ENCODE measurements at places on chromosomes 5 and 9.

GRCh38 chr5:159051421-159052282 is 48.1 kb downstream of the EBF1 start:
- DNase-seq, result no peak

- no peak for DNase-seq
Measured at GRCh38 chr9:90176901-90177300, 465.7 kb downstream of the DIRAS2 start.

DNA sequence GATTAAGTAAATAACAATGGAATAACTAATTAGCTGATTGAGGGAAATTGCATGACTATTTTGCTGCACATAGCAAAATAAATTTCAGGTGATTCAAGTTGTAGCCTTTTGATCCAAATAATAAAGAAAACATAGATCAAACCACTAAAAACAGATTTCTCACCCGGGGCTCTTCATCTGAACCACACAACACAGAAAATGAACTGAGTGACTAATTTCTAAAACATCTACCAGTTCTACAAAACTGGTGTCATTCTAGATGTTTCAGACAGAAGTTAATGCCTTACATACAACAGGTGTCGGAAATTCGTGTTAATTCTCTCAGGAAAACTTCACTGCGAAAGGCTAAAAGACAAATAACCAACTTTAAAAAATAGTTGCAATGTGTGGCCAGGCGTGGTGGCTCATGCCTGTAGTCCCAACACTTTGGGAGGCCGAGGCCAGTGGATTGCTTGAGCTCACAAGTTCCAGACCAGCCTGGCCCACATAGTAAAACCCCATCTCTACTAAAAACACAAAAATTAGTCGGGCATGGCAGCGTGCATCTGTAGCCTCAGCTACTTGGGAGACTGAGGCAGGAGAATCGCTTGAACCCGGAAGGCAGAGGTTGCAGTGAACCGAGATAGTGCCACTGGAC is 6.9 kb downstream of the PROP1 start:
- no peak for DNase-seq

DNA sequence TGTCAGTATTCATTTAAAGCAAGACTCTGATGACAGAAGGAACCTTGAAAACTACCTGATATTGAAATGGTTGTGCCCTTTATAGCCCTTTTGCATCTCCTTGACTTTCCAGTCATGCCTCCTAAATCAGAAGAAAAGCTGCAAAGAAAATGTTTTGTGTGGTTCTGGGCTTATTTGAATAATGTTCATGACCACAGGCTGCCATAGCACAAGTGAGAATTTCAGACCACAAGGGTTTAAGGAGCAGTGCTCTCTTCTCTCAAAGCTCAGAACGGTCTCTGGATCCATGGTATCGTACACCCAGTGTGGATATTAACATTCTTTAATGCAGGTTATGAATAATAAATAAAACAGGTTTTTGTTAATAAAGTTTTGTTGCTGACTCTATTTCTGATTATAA is 54.2 kb downstream of the GPR107 start:
- DNase-seq, result no peak

GRCh38 chr5:131628990-131629389 is 6.0 kb downstream of the RAPGEF6 start:
- DNase-seq, result no peak

GRCh38 chr5:102737805-102738469 is 17.2 kb upstream of the PAM start:
- DNase-seq, result no peak

- no peak for DNase-seq
Measured at GRCh38 chr5:17436350-17436749, 61.7 kb upstream of the TAF11L2 start.

- no peak for DNase-seq
Measured at GRCh38 chr5:82879089-82879488, 198.1 kb downstream of the TMEM167A start.

DNA sequence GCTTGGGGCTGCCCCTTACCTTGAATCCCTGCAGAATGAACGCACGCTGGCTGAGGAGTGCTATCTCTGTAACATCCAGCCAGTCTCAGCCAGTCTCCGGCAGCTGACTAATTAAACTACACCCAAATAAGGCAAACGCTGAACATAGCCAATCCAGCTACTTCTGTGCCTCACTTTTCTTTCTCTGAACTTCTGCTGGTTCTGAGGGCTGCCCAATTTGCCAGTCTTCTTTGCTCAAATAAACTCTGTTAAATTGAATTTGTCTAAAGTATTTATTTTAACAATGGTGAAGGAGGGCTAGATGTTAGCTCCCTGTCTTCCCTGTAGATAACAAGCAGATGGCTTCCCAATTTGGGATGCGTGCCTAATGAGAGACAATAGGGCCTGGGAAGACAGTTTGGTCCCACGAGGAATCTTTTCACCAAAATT is 154.0 kb upstream of the NFIL3 start:
- DNase-seq, result no peak

DNA sequence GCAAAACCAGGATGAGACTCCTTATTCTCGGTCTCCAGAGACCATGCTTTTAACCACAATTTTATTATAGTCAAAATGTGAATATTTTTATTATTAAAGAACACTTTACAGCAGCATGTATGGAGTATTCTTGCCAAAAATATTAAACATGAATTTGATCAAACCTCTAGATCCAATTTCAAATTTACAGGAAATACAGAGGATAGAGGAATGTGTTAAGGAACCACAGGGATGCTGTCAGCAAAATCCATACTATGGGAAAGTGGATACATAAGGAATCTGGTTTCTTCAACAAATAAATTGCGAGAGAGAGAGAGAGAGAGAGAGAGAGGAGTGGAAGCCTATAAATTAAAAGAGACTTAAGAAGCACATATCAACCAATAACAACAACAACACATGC is 348.2 kb upstream of the NUDT12 start:
- DNase-seq, result no peak

DNA sequence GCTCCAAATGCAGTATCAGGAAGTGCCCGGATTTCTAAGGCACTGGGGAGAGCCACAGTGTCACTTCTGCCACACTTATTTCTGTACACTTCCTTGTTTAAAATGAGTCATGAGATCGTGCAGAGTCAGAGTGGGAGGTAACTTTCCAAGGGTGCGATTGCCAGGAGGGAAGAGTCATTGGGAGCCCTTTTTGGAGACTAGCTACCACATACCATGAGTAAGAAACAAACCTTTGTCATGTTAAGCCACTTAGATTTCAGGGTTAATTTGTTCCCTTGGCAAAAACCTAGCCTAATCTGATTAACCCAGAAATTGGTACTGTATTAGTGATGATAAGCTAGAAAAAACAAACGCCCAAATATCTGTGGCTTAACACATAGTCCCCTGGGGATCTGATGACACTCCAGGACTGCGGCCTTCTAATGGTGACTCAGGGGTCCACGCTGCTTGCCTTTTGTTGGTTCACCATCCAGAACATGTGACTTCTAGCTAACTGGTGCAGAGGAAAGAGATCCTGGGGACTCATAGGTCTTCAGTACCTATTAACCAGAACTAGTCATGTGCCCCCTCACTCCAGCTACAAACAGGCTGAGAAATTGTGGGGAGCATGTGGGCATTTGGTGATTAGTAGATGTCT is 48.6 kb upstream of the TLE1 start:
- no peak for DNase-seq

GRCh38 chr9:75893106-75893505 is 2.6 kb downstream of the PCSK5 start:
- DNase-seq, result no peak

DNA sequence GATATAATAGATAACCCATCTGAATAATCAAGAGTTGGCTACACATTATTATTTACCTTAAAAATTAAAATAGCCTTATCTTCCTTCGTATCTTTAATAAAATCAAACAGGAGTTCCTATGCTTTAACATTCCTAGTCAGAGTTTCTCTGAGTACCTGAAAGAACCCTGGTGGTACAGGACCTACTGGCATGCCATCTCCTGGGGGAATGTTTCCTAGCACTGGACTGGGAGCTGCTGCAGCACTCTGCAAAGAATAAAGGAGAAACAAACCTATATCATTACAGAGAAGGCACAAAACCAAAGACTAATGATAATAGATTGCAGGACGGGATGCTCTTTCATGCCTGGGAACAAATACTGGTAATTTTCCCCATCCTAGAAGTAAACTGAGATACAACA is 119.5 kb upstream of the ACOT12 start:
- no peak for DNase-seq

DNA sequence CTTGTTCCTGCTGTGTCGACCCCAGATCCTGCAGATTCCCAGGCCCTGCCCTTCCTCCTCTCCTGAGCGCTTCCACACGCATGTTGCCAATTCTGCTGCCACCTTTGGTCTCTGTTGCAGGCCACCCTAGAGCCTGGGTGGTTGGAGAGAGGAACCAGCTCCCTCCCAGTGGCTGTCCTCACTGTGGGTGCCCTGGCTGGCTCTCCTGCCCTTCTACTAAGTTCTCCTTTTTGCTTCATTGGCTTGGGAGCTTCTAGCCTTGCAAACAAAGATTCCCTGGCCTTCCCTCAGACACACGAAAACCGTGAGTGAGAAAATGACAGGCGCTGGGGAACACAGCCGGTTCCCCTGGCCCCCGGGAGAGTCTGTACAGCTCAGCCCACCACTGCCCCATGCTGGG is 14.2 kb upstream of the NCS1 start:
- no peak for DNase-seq

DNA sequence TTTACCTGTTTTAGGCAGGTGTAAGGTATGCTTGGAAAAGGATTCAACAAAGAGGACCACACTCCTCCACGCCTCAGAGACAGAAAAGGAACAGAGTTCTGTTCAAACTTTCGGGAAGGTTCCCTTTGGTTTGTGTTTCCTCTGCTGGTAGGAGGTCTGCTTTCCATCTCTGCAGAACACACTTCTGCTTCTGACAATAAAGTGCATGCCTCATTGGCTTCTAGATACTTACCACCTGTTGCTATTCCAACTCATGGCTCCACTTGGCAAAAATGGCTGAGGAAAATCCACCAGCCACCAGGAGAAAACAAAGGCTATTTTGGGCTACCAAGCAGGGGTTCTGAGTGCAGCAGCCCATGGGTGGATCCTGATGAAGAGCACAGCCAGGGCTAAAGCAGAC is 112.7 kb downstream of the NRG2 start:
- no peak for DNase-seq

- DNase-seq, result no peak
Measured at GRCh38 chr5:179322071-179323025, 22.9 kb downstream of the ADAMTS2 start.

DNA sequence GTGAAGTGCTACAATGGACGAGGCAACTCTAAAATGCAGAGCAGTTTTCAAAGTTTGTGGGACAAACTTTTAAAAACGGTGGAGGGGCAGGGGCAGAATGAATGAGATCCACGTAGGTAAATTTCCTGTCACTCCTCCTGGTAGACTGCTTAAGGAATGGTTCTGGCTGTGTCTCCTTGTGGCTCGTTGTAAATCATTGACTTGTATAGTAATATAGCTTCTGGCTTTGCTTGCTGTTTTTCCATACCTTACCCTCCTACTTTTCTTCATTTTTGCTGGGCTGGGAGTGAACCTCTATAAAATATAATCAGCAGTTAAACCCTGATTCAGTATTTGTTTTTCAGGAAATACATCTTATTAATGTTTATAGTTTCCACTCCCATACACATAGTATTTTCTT is 235.7 kb downstream of the TUSC1 start:
- no peak for DNase-seq

DNA sequence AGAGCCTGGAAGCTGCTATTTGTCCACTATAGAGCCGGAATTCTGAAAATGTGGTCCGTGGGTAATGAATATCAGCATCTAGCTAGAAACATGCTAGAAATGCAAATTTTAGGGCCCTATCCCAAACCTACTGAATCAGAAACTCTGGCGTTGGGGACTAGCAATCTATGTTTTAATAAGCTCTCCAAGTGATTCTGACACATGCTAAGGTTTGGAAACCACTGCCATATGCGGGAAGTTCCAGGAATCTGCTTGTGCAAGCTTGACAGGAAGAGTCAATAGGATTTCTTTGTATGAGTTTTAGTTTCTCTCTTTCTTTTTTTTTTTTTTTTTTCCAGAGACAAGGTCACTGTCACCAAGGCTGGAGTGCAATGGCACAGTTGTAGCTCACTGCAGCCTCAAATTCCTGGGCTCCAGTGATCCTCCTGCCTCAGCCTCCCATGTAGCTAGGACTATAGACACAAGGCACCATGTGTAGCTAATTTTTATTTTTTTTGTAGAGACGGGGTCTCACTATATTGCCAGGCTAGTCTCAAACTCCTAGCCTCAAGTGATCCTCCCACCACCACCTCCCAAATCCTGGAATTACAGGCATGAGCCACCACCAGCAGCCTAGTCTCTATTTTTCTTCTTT is 26.4 kb upstream of the CARNMT1 start:
- no peak for DNase-seq

GRCh38 chr5:56481428-56482357 is 248.6 kb upstream of the ANKRD55 start:
- no peak for DNase-seq

DNA sequence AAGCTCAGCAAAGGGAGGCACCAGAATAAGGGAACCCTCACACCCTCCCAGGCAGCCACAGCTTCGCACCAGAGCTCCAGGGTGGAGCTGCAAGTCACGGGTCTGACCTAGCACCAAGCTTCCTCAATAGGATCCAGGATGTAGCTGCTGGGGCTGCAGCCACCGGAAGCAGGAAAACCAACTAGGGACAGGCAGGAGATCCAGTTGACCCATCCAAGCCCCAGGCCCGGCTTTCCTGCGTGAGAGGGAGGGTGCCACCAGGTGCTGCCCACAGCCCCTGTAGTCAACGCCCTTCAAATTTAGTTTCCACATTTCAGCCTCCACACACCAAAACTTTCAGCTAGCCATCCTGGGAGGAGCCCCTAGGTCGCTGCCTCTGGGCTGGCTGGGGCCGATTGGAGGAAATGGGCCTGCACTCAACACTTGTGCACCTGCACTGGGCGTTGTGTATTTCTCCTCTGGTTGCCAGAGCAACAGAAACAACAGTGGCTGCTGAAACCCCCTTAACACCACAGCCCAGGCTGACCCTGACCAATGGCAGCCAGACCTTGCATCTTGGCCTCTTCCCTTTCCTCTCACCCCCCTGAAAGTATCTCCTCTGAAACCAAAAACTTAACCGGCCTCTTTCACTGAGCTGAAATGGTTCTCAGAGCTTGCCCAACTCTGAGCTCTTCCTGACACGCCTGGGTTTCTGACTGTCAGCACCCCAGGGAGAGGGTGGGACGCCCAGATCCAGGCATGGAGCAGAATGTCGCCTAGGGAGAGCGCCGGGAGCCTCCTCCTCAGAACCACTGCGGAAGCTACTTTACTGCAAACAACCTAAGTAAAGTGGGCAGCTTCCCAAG is 226.5 kb upstream of the MAP3K1 start:
- no peak for DNase-seq

DNA sequence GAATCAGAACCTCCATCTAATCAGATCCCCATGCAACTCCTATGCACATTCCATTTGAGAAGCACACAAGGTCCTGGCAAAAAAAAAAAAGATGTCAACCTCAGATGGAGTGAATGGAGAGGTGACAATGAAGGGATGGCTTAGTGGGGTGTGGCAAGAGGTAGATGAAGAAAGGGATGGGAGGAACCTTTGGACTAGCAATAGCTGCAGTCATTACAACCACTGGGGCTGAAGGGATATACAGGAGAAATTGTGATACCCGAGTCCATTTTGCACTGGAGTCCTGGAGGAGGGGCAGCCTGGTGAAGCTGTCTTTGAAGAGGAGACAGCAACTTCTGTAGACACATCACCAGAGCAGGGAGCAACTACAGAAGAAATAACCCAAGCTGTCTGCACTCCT is 219.6 kb downstream of the ENC1 start:
- no peak for DNase-seq

- DNase-seq, result no peak
Measured at GRCh38 chr5:921456-922435, 29.1 kb downstream of the TRIP13 start.
